ENCODE measurements at places on chromosomes 3 and 15.

- DNase-seq = peak; percentile 47
Observed at GRCh38 chr3:187456250-187456649, 88.1 kb downstream of the RTP4 start.

DNA sequence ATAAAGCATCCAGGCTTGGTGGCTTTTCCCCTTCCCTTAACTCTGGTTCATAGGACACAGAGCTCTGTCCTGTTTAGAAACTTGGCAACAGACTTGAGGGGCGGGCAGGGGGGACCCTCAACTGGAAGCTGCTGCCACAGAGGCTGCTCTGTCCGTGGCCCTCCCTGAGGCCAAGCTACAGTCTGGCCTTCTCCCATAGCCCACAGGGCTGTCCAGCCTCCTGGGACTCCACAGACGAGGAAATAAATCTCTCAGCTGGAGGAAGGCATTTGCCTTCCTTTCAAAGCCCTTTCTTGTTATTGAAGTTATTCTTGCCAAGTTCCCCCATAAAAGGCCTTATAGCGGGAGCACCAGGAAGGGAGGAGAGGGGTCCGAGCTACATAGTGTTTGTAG, 248.8 kb upstream of the TPM1 start:
- DNase-seq = no peak

DNA sequence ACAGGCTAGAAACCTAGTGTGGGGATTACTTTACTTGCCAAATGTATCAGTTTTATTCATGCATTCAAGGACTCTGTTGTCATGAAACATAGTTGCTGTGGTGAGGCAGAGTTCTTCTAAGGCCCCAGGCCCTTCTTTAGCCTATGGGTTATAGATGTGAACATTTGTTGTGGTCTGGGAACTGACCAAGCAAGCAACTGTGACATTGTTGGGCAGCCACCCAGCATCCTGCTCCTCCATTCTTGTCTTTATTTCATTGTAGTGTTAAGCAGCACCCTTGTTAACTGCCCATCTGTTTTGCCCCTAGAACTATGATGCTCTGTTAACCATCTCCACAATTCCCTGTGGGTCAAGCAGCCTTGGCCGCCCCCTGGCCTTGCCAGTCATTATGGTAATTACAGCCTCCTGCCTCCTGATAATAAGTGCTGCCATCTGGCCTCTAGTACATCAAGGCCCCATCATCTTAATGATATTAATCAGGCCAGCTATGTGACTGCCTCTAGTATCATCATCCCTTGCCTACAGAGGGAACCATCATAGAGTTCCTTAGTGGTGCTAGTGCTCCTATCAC, 12.2 kb upstream of the IFT57 start:
- DNase-seq = no peak

- DNase-seq = no peak
Observed at GRCh38 chr3:65004306-65004705, 316.5 kb upstream of the ADAMTS9 start.

GRCh38 chr3:197750858-197751737, 1.4 kb downstream of the FYTTD1 start:
- no peak for DNase-seq

GRCh38 chr3:28835751-28836150, 445.1 kb upstream of the RBMS3 start:
- DNase-seq = no peak

DNA sequence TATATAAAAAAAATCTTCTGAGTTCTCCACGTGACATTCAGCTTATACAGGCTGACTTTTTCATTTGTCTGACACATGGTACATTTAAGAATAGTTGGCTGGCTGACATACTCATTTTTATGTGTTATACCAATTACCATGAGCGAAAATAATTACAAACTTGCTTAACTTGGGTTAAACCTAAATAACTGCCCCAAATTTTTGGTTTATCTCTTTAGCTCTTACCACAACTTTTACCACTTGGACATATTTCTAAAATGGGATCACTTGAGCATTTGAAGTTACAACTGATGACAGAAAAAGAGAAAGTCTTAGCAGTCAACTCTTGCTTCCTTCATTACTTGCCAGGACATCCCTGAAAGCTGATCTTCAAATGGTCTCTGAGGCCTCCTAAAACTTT, 618.1 kb downstream of the RBMS3 start:
- no peak for DNase-seq

DNA sequence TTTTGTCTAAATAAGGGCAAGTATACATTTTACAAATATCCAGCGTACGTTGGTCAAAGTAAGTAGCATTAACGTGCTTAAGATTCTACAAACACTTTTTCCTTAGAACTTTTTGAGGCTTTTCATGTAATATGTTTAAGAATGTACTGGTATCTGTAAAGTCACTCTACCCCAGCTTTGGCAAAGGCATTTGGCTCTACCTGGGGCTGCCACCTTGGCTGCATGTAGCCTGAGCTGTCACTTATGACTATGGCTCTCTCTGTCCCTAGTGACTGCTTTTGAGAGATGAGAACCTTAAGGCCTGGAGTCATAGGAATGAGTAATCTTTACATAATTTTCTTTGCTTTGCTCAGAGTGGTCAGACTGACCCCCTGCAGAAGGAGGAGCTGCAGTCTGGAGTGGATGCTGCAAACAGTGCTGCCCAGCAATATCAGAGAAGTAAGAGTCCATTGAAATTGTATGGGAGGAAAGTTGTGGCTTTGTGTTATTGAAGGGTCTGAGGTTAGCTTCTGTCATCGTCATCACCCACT, 61.2 kb downstream of the IQGAP1 start:
- DNase-seq = no peak

- no peak for DNase-seq
Observed at GRCh38 chr3:48151807-48152427, 36.3 kb downstream of the CDC25A start.

DNA sequence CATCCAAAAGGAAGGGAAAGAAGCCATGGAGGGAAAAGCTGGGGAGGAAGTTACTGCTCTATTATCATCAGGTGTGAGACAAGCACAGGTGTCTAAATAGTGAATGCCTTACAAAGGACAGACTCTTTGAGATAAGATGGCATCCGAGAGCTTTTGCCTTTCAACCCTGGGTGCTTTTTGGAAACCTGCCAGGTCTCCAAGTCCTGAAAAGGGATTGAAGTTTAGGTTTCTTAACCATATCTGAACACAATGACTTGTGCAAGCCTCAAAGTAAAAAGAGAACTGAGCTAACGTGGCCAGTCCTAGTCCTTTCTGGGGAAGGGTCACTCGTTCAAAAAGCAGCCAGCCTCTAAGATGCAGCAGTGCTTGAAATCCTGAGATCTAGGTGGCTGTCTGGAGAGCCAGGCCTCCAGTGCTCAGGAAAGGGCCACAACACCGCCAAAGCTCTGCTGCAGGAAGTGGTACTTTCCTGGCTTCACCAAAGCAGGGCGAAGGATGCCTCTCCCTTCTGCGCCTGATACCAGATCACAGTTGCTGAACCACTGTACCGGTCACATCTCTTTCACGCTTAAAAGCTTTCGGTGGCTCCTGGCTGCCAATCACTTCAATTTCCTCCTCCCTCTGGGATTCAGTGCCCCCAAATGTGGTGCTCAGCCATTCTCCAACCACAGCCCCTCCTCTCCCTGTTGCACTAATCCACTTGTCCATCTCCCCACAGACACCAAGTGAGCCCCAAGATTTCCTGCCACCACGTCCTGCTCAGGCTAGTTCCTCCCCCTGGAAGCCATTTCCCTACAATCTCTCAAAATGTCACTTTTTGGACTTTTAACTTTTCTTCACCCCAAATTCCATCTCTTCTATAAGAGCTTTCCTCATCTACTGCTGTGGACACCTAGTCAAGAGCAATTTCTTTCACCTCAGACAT, 104.1 kb upstream of the LPP start:
- DNase-seq = no peak

DNA sequence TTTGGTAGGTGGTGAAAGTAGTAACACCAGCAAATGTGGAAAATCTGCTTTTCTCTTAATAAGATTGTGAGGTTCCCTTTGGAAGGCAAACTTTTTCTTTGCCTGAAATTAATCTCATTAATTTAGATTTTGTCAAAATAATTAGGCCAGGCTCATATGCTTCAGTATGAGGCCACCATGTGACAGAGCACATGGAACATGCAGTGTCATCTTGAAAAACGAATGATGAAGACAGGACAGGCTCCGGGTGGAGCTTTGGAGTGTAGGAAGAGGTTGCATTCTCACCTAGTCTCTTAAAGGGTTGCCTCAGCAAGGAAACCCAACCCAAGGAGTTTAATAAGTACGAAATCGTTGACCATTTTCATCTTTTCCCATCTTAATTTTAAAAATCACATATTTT, 18.6 kb upstream of the LZTFL1 start:
- no peak for DNase-seq

DNA sequence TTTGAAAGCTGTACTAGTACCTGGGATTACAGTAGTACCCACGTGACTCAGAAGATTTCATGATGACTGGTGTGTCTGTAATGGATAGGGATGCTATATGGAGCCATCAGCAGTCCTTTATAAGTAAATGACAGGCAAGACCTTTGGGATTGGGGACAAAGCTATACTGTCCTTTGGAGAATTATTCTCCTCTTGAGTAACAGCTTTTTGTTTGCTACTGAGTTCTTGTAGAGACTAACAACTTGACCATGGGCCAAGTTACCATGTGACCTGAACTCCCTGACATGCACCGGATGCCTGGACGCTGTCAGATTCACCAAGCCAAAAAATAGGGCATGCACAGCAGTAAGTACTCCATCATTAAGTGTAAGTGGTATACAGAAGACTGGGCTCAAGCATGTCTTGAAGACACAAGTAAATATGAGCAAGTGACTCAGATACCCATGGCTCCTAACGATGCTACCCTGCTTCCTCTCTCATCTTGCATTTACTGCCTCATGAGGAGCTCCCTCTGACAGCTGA, 12.9 kb downstream of the SEC11A start:
- DNase-seq = no peak

GRCh38 chr3:29582273-29582672, 301.4 kb downstream of the RBMS3 start:
- no peak for DNase-seq

- DNase-seq = no peak
Observed at GRCh38 chr3:13145131-13145825, 72.0 kb upstream of the IQSEC1 start.

DNA sequence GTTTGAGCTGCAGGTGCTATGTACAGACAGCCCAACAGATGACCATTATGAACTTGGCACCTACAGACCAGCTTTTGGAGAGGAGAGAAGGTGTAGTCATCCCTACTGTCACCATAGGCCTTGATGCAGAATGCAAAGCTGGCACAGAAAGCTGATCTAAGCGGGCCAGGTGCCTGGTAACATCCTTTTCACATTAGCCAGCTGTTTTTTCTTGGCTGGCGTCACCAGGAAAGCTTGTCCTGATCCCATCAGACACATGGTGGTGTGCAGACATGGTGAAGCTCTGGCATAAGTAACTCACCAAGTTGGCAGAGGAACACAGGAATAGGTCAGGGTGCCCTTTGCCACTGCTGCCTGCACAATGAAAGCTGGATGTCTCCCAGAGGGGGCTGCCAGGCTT, 97.2 kb upstream of the MB21D2 start:
- no peak for DNase-seq

GRCh38 chr3:142647856-142648255, 51.7 kb downstream of the PLS1 start:
- no peak for DNase-seq

GRCh38 chr15:83250781-83251180, 33.7 kb downstream of the BNC1 start:
- no peak for DNase-seq

DNA sequence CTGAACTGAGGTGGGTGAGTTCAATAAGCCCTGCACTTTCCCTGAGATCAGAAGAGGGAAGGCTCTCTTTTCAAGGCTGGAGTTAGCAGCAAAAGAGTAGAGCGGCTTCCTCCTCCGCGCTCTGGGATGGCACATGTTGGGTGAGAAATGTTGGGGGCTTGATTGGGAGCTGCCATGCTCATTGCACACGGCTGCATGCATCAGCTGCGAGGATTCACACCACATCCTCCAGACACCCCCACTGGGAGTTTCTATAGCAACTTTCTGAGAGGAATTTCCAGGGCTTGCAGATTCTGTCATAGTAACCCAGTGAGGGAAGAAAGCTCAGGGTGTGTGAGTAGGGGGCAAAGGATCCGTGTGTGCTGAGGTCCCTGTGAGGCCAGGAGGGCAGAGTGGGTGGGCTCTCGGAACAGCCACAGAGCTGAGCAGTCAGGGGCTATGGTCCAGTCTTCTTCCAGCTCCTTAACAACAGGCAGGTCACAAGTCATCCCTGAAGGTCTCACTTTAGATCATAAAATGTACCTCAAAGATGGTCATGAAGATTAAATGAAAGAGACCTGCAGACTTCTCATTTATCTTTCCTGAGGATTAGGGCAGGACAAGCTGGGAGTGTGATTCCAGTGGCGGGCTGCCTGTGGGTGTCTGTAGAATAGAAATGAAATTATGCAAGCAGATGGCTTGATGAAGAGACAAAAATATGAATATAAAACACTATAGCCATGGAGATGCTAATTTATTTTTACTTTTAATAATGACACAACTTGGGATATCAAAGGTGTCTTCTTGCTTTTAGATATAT, 75.7 kb upstream of the CHRNA7 start:
- DNase-seq = no peak

DNA sequence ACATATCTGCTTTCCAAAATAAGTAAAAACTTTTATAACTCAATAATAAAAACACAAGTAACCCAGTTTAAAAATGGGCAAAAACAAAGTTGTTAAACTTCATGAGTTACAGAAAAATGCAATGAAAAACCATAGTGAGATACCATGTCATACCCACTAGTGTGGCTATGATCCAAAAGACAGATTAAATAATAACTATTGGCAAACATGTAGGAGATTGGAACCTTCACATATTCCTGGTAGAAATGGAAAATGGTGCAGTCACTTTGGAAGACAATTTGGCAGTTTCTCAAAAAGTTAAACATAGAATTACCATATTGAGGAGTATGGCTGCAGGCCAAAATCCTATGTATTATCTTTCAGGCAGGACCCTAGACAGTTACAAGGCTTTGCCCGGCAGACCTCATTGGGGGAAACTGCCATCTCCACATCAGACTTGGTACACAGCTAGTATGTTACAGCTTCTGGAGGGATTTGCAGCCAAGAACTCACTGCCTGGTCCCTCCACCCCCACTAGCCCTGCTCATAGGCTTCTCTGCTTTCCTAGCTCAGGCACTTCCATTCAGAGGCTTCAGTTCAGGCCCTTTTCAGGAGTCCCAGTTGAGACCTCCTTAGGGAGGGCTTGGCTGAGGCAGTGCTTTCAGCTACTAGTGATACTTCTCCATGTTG, 147.8 kb downstream of the NEK10 start:
- DNase-seq = no peak

DNA sequence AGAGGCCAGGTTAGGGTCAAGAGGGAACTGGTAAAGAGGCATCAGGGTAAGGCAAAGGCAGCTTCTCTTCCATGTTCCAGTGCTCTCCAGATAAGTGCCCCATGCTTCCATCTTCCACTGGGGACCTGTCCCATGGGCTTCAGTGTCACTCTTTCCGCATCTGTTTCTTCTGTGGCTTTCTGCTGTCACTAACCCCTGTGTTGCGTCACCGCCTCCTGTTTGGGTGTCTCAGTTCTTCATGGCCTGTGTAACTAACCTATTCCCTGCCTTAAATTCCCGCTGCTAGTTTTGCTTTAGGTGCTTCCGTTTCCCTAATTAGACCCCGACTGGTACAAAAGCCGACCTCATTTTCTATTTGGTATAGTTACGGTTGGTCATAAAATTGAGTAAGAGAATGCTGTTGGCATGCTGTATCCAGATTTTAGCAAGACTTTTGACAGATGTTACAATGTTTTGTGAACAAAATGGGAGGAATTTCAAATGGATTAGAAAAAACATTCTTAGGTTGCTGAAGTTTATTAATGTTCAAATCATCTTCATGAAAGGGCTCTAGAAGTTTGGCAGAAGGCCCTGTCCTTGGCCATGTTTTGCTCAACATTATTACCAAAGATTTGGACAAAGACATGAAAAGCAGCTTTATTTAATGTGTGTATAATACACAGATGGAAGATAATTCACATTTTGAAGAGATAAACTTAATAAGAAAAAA, 245.3 kb downstream of the BBX start:
- DNase-seq = no peak

All from nucleus accumbens (tissue), 56 donors.